ENCODE measurements at places on chromosomes 2 and 18. TPM values are rescaled to one million over a fixed set of nuclear protein-coding genes. Genes with fewer than 3 reads are reported as not detected.

DNA sequence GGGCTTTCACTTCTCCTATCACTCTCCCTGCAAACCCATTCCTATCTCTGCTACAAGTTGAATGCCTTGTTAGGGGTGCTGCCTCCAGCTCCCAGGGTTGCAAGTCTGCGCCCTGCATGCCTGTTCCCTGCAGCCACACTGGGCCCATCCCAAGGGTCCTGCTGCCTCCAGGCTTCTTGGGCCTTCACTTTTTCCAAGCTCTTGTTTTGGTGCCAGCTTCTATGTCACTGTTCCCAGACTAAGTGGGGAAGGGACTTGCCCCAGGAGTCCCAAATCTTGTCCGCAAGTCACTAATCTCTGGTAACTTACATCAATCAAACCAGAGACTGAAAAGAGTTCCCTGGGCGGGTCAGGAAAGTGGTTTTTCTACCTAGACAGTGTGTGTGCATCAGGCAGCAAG, 65.4 kb downstream of the ZCCHC2 start:
- H3K4me1 ChIP-seq = peaks cover 6% of the 10 kb centered on the region
- no peak for DNase-seq
- no peak overlapping the region for H3K27ac ChIP-seq
- H3K27me3 ChIP-seq = no peaks in the 10 kb centered on the region
- H3K36me3 ChIP-seq = no peaks in the 10 kb centered on the region

DNA sequence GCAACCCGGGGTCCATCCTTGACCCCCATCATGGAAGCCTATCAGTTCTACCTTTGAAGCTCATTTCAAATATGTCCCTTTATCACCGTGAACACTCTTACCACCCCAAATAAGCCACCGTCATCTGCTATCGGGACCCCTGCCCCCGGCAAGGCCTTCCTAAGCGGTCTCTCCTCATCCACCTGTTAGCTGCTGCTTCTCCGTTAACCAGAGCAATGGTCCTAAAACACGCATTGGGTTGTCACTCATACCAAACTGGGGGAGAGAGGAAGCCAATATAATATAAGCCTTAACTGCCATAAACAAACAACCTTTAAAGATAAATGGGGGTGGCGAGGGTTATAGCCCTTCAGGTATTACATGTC, 680 bp downstream of the ASNSD1 start:
- H3K36me3 ChIP-seq = no peaks in the 10 kb centered on the region
- no peak overlapping the region for H3K27ac ChIP-seq
- peaks cover 51% of the 10 kb centered on the region for H3K4me1 ChIP-seq

The HTR2B gene
- 9.2 TPM for total RNA-seq

The C2orf80 gene
- not detected for total RNA-seq
